CD4-positive, alpha-beta T cell treated with Interleukin-4 for 4 hours (primary cell): ENCODE measurements at places on chromosomes 4 and X.

DNA sequence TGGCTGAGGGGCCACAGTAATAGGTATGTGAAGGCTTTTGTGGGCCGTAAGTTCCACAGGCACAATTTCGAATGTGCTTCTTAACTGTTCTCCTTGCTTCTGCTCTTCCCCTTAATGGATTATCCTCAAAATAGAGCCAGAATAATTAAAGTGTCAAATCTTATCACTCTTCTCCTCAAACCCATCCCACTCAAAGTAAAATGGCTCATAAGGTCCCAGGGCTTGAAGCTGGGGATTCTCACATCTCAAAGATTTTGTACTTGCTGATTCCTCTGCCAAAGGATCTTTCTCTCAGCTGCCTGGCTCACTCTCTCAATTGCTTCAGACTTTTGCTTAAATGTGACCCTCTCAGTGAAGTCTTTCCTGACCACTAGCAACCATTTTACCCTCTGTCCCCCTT, 16.6 kb downstream of the ADAMTS3 start:
- no peak for DNase-seq

GRCh38 chrX:21831496-21831895, 7.9 kb upstream of the MBTPS2 start:
- DNase-seq = no peak

DNA sequence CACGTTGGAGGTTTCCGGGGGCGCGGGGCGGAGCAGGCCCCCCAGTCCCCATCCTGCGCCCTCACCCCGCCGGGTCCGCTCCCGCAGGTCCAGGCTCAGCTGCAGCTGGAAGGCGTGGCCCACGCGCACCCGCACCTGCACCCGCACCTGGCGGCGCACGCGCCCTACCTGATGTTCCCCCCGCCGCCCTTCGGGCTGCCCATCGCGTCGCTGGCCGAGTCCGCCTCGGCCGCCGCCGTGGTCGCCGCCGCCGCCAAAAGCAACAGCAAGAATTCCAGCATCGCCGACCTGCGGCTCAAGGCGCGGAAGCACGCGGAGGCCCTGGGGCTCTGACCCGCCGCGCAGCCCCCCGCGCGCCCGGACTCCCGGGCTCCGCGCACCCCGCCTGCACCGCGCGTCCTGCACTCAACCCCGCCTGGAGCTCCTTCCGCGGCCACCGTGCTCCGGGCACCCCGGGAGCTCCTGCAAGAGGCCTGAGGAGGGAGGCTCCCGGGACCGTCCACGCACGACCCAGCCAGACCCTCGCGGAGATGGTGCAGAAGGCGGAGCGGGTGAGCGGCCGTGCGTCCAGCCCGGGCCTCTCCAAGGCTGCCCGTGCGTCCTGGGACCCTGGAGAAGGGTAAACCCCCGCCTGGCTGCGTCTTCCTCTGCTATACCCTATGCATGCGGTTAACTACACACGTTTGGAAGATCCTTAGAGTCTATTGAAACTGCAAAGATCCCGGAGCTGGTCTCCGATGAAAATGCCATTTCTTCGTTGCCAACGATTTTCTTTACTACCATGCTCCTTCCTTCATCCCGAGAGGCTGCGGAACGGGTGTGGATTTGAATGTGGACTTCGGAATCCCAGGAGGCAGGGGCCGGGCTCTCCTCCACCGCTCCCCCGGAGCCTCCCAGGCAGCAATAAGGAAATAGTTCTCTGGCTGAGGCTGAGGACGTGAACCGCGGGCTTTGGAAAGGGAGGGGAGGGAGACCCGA, 14.0 kb downstream of the SHOX start:
- DNase-seq = no peak

GRCh38 chr4:61246034-61246433, 45.9 kb downstream of the ADGRL3 start:
- DNase-seq = no peak

- DNase-seq = no peak
These were observed 863.9 kb downstream of the RAPGEF2 start for GRCh38 chr4:159966746-159967145.

GRCh38 chr4:30920043-30920442, 199.9 kb downstream of the PCDH7 start:
- no peak for DNase-seq
